Nucleus accumbens (tissue), 56 donors: ENCODE measurements at places on chromosomes 1 and 21.

GRCh38 chr1:15952317-15953258 lies 23.3 kb downstream of the ZBTB17 start:
- no peak for DNase-seq

DNA sequence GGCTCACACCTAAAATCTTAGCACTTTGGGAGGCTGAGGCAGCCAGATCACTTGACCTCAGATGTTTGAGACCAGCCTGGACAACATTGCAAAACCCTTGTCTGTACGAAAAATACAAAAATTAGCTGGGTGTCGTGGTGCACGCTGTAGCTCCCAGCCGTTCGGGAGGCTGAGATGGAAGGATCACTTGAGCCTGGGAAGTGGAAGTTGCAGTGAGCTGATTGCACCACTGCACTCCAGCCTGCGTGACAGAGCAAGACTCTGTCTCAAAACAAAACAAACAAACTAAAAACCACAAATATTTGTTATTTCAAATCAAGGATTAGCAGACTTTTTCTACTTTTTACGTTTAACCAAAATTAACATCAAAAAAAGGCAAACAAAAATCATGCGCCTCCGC lies 31.3 kb downstream of the INKA2 start:
- DNase-seq, result no peak

DNA sequence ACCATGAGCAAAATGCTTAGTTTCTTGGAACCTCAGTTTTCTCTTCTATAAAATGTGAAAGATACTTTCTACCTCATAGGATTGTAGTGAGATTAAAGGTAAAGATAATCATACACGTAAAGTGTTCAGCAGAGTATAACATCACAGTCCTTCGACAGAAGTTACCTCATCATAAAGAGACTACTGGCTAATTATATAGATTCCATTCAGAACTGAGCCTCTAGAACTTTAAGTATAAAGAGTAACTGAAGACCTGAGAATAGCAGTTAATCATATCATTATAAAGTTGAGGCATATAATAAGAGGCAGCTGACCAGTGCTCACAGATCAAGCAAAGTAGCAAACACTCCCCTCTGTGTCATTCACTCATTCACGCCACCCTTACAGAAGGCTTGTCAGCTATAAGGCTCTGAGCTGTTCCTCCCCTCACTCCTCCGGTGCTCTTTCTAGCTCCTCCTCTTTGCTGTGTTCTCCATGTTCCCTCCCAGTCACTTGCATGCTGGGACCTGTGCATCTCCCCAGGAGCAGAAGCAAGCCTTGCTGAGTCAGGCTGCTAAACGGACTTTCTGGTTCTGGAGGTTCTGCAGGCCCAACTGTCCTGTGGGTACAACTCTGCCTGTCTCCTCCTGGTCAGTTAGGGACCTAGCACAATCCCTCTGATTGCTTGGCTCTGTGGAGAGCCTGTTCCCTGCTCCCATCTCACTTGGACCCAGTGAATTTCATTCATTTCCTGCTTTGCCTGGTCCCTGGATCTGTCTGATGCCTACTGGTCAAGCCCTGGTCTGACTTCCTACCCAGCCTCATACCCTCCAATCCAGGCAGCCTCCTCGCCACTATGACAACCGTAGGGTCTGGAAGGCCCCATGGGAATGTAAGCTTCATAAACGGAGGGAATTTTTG lies 28.3 kb upstream of the LY9 start:
- no peak for DNase-seq

DNA sequence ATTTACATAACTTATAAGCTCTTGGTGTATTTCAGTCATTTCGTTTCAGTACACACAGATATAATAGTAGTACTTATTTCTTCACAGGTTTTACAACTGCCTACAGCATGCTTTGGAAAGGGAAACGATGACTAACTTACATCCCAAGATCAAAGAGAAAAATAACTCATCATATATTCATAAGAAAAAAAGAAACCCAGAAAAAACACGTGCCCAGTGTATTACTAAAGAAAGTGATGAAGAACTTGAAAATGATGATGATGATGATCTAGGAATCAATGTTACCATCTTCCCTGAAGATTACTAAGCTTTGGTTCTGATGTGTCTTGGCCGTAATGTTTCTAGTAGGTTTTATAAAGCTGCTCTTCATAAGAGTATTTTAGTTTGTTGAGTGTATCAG lies 30.9 kb downstream of the TYW3 start:
- DNase-seq, result no peak

GRCh38 chr21:25283720-25284119 lies 323.6 kb downstream of the MRPL39 start:
- DNase-seq, result no peak

DNA sequence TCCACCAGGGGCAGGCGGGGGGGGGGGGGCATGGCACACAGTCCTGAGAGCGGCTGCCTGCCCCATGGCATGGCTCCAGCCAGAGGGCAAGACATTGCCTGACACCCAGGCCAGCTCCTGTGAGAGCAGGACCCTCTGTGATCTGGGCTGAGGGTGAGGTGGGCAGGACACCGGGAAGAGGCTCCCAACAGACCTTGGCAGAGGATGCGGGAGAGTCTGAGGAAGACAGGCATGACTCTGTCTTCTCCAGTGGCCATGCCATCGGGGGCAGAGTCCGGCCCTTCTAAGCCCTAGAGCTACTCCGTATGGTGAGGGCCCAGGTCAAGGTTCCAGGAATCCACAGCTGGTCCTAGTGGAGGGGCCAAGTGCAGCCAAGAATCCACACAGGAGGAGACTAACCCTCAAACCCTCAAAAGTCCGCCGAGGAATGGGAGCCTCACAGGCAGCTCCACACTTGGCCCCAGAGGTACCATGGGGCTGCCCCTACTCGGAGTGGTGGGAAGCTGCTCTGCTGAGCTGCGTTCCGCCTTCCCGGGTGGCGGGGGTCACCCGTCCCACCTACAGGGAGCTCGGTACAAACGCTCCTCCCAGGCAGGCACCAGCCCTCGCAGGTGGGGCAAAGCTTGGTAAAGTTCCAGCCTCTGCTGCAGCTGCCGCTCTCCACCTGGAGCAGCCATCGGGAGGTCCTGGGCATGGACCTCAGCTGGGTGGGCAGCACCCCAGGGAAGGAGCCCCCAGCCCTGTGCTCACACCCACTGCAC lies 6.5 kb downstream of the ACTRT2 start:
- no peak for DNase-seq

DNA sequence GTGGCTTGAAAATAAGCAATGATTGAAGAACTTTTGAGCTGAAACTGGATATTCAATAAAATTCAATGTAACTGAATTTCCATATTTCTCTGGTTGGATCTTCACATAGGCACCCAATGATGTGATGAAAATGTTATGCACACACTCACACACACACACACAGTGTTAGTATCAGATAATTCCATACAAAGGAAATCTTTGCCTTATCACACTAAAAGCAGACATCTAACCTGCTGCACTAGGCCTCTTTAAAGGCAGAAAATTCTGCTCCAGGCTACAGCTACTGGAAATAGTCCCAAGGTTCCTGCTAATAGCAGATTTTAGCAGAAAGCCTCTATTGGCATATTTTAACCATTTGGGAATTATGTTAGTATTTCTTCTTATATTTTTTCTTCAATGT lies 309.6 kb downstream of the COL11A1 start:
- DNase-seq, result no peak

DNA sequence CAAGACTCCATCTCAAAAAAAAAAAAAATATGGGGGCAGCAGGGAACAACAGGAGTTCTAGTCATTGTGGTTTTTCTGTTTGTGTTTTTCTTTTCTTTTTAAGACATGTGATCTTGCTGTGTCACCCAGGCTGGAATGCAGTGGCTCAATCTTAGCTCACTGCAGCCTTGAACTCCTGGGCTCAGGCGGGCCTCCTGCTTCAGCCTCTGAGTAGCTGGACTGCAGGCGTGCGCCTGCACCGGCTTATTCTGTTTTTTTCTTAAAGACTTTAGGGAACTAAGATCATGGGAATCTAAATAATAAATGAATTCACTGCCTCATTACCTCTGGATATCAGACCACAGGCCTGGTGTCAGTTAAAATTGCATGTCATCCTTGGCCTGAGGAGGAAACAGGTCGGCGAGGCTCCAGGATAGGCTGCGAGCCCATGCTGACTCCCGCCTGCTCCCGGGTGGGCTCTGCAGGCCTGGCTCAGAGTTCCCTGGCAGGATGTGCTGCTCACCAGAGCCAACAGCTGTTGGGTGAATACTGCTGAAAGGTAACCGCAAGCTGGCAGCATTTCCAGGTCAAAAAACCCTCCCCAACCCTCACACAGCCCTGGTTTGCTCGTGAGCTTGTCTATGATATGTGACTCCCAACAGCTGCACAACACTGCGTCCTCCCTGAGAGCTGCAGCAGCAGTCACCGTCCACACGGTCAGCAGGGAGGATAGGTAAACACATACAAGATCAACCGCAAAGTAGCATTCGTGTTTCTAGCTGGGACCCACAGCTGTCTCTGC lies 58.1 kb downstream of the SCCPDH start:
- no peak for DNase-seq

DNA sequence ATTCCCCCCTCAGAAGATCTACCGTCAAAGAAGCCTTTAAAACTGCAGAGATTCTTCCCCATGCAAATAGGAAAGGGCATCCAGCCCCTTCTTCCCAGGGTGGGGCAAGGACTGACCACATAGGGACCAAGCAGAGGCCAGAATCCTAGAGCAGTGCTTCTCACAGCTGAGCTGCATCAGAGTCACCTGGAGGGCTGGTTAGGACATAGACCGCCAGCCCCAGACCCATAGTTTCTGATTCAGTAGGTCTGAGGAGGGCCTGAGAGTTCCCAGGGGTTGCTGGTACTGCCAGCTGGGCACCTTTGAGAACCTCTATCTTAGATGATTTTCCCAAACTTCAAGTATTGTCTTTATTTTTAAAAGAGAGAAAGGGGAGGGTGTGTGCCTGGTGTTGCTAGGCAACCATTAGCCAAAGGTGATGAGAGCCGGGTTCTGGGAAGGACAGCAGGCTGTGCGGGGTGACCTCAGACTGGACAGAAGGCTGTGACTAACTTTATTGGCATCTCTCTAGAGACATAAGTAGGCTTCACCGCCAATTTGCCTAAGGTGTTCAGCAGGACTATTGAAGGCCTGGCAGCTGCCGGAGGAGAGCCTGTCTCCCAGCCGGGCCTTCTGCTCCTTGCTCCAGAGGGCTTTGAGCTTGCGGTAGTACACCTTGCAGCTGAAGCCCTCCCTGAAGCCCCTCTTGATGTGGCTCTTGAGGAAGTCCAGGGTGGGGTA lies 3.0 kb downstream of the SPATA46 start:
- no peak for DNase-seq

GRCh38 chr1:237181743-237182317 lies 139.8 kb downstream of the RYR2 start:
- DNase-seq, result no peak

DNA sequence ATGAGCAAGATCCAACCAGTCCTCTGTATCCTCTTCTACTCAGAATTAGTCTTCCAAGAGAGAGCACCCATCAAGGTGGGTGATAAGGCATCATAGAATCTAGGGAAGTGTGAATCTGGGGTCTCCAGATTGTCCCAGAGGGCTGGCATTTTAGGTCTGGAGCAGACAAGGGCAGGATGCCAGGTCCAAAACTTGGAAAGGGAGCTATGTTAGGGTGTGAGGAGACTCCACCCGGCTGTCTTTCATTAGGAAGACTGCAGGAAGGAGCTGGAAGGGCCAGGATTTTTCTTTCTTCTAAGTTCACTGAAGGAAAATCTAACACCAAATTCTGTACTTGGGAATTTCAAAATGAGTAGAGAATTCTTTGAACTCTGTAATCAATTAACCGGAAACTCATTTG lies 86.1 kb upstream of the BMP8A start:
- no peak for DNase-seq

- DNase-seq, result no peak
Measured at GRCh38 chr1:150259217-150259616, 1.6 kb downstream of the CA14 start.

DNA sequence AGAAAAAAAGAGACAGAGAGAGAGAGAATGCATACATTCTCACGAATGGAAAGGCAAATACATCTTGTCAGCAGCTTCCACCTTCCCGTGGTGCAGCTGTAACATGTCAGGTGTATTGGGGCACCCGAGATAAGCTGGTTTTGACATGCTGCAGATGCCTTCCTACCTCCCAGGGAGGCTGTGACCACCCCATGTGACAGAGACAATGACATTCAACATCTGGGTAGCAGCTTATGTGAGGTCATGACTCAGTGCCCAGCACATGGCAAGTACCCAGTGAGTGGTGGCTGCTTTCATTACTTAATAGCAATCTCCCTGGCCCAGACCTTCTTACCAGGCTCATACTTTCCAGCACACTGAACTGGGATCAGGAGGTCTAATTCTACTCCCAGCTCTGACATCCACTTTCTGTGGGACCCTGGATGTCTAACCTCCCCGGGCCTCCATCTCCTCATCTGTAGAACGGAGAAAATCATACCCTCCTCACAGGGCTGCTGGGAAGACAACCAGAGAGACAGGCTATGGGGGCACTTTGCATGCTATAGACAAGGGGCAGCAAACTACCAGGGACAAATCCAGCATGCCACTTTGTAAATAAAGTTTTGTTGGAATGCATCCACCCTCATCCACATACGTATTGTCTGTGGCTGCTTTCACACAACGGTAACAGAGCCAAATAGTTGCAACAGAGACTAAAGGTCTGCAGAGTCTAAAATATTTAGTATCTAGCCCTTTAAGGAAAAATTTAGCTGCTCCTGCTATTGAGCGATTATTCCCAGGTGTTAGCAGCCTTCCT lies 38.5 kb upstream of the ZBTB40 start:
- no peak for DNase-seq

DNA sequence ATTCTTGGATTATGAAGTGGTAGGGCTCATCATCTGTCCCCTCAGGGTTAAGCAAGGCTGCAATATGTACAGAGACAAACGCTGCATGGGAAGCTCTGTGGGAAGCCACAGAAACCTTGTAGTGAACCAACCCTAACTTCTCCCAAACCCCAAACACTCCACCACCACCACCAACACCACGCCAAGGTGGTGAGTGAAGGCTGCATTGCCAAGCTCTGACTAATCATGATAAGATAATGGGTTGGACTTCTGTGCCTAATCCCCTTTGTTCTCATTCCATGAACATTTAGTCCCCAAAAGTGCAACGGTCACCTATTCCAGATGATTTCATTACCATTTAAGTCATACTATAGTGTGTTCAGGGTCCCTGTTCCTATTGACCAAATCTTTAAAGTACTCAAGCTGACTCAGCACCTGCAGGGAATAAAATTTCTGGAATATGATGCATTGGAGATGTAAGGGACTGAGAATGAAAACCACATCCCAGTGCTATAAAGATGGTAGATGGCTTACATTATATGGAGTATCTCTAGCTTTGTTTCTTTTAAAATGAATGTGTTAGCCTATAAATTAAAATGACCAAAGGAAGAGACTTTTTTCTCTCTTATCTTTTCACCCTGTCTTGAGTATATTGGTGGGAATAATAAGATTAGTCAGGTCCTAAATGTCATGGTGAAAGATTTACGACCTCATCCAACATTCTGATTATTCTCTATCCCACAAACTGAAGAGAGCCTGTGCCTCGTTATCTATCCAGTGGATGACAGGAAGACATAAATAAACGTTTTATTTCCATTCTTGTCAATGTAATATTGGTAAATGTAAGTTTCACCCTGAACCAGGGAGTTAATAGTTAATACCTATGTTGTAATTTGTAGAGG lies 22.6 kb upstream of the PLD5 start:
- DNase-seq, result no peak
